A172 (cell line): ENCODE measurements at places on chromosomes 6 and 20. TPM values are rescaled to one million over a fixed set of nuclear protein-coding genes. Genes with fewer than 3 reads are reported as not detected.
A peak's percentile ranks its signal among the peaks of the same experiment; 100 is the strongest.

GRCh38 chr6:31065556-31065955, 46.8 kb downstream of the C6orf15 start:
- DNase-seq = no peak

- no peak for DNase-seq
Observed at GRCh38 chr6:157019733-157020132, 242.6 kb downstream of the ARID1B start.

DNA sequence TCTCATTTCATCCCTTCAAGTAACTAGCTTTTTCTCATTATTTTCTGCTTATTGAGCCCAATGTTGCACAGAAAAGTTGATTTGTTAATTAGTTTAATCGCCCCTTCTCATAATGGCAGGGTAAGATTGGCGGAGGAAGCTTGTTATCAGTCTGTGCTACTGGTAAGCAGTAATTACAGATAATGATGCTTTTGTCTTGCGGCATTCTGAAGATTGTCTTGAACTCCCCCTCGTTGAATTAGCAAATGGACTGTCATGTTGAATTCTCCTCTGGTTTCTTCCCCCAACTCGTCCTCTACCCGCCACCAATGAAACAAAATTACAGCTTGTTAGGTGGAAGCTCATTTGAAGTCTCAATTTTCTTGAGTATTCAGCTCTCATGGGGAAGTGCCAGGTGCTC, 39.4 kb downstream of the PRDM13 start:
- no peak for DNase-seq

DNA sequence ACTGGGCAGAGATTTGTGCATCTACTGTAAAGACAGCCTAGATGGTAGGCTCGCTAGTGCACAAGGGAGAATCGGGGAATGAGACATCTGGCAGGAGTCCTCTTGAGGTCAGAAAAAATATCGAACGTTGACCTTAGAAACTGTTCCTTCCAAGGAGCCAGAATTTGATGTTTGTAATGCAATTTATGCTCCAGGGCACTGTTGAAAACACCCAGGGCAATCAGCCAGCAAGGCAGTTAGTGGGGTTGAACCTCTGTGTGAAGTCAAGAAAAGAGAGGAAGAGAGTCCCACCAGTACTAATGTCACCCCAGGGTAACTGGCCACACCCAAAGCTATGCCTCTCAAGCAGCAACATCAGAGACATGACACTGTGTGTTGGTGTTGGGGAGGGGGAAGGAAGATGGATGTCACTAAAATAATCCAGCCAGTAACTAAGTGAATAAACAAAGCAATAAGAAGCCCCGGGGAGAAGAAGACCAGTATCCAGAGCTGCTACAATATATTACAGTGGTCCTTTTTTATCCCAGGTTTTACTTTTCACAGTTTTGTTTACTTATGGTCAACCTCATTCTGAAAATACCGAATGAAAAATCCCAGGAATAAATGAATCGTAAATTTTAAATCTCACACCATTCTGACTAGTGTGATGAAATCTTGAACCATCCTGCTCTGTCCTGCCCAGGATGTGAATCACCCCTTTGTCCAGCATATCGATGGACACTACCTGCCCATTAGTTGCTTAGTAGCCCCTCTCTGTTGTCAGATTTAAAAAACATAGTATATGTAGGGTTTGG, 32.9 kb upstream of the PDE10A start:
- peak; percentile 52 for DNase-seq

GRCh38 chr20:40603057-40603651, 85.9 kb downstream of the MAFB start:
- no peak for DNase-seq

DNA sequence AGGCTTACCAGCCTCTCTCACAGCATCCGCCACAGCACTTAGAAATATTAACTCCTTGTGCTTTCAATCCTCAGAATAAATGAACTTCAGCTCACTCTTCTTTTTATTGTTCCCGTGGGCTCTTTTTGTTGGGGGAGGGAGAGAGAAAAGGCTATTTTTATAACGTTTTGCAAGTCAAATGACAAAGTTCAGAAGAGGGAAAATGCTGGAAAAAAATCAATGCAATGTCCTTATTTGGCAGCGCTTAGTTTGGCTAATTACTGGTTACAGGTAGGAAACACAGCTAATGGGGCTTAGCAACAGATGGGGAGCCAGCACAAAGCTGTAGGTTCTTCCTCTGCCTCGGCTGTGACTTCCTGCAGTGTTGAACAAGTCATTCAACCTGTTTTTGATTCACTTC, 1067.0 kb upstream of the MAP3K7 start:
- DNase-seq = no peak

- DNase-seq = no peak
Observed at GRCh38 chr6:144160431-144161005, 10.2 kb downstream of the STX11 start.

- DNase-seq = no peak
Observed at GRCh38 chr6:118309337-118310093, 238.6 kb upstream of the PLN start.

DNA sequence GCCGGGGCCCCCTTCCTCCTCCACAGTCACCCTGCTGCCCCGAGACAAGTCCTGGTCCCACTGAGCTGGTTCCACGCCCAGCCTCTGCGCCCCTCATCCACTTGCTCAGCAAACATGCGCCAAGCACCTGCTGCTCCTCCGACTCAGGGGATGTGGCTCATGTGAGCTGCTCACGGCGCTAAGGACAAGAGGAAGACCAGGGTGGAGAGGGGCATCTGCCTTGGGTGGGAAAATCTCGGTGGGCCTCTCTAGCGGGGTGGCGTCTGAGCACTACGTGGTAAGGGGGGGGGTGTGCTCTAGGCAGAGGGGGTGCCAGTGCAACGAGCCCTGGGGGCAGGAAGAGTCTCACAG, 4.5 kb downstream of the LAMA5 start:
- DNase-seq = no peak

DNA sequence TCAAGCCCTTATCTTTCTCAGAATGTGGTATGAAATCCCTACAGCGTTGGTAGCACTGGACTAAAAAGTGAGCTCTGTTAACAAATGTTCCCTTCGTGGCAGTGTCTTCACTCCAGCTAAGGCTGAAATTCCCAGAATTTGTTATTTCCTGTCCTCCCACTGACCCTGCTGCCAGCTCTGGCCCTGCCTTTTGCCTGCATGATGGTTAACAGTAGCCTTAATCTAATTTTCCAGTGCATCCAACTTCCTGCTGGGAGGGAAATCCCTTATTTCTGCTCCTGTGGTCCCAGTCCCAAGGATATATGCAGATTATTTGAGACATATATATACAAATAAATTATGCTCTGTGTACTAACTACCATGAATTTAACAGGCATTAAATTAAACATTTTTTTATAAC, 157.2 kb upstream of the CARMIL1 start:
- DNase-seq = peak; percentile 32

DNA sequence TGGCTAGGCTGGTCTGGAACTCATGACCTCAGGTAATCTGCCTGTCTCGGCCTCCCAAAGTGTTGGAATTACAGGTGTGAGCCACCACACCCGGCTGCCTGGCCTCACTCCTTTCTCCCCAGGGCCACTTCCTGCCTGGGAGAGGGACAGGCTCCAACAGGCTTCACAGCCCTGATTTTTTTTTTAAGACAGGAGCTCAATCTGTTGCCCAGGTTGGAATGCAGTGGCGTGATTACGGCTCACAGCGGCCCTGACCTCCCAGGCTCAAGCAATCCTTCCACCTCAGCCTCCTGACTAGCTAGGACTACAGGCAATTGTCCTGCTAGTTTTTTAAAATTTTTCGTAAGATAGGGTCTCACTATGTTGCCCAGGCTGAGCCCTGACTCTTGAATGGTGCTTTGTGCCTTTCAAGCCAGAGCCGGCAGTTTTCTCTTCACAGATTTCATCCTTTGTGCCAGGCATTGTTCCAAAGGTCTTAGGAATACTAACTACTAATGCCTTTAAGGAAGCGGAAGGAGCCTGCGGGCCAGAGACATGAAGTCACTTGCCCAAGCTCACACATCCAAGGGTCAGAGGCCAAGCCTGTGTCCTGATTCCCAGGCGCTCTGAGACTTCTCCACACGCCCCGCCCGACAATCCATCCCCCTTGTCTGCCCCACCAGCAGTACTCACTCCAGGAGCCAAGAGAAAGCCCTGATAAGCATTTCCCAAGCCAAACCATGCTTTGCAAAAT, 19.2 kb downstream of the CAPN11 start:
- peak; percentile 42 for DNase-seq

DNA sequence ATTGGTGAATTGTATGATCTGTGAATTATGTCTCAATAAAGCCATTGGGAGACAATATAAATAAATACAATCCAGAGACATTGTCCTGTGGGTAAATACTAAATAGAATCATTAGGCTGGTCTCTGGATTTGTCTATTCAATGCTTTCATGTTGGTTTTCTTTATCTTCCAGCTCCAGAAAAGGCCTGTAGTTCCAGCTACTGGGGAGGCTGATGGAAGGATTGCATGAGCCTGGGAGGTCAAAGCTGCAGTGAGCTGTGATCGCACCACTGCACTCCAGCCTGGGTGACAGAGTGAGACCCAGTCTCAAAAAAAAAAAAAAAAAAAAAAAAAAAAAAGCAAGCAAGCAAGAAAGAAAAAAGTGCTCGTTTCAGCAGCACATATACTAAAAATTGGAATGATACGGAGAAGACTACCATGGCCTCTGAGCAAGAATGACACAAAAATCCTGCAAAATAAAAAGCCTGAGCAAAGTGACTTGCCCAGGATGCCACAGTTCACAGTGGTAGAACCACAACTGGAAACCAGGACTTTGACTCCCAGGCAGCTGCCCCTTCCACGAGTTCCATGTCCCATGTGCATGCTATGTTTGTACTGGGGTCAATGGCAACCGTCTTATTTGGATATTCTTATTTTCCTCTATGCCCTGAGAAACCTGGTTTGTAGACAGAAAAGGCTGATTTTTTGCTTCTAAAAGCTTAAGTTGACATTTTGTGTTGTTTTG, 33.6 kb upstream of the GMPR start:
- no peak for DNase-seq

DNA sequence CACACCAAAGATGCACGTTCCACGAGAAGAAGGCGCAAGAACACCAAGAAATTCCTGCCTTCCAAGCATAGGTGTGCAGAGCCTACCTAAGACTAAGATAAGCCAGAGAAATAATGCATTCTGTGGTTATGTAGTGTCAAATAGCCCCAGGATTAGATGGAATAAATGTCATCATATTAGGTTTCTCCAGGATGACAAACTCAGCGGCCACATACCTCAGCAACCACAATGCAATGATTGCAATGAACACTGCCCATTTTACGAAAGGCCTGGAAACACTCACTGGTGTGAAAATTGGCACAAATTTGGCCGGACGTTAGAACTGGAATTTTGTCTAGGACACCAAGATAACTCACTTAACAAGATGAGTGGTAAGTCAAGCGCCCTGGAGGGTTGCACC, 129.7 kb downstream of the SLC22A3 start:
- DNase-seq = peak; percentile 40

- DNase-seq = peak; percentile 92
Observed at GRCh38 chr6:10633216-10633615, 61.2 kb downstream of the C6orf52 start.

DNA sequence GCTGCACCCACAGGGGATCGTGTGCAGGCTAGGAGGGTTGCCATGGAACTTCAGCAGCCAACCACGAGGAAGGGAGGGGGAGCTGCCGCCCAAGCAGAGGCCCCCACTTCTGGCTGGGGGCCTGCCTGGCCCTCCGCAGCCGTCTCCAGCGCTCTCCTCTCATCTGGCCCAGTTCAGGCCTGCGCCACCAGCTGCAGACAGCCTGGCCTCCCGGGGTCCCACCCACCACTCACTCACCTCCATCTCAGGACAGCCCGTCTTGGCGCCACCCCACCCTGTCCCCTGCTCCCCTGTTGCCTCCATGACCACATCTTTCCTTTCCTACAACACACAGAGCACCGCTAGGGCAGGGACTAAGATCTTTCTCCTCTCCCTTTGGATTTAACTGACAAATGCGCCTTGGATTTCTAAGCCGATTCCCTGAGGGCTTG, 98.7 kb downstream of the ANKRD60 start:
- no peak for DNase-seq

DNA sequence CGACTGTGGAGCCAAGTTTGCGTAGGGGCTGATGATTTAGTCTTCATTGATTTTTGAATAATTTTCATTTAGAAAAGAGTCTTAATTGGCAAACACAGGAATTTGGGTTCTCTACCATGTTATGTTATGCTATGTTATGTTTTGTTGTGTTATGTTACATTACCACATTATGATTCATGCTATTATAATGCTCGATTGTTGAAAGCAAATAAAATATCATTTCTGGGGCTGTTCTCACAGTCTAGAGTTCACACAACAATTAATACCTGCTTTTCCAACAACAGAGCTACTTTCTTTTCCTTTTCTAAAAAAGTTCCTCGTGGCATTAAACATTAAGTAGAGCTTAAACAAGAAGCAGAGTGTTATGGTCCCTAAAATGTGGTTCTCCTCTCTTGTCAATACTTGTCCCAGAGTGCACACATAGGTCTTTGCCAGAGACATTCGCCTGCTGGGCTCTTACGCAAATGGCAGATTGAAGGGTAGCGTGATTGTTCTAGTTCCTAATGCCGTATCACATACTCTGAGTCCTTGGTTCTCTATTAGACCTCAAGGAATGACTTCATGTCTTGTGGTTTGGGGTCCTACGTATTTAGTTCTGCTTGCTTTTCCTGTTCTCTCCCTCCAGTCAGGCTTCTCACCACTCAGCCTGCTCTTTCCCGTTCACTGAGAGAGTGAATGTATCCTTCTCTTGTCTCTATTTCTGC, 370.3 kb downstream of the CD109 start:
- DNase-seq = no peak

GRCh38 chr6:129646642-129647041, 63.3 kb downstream of the ARHGAP18 start:
- DNase-seq = no peak

- no peak for DNase-seq
Observed at GRCh38 chr6:166715065-166715464, 88.0 kb upstream of the RPS6KA2 start.

- peak; percentile 11 for DNase-seq
Observed at GRCh38 chr6:114304304-114304887, 38.4 kb downstream of the HS3ST5 start.

- no peak for DNase-seq
Observed at GRCh38 chr6:157268396-157268795, 54.9 kb downstream of the TMEM242 start.

Gene SRSF3
- total RNA-seq = 238 and 255 TPM in 2 replicates

Gene FAM184A
- total RNA-seq = 3.1 and 4.6 TPM in 2 replicates

Gene OR12D3
- not detected in 2 replicates for total RNA-seq

Gene ESR1
- total RNA-seq = 0.02 TPM in 1 of 2 replicates, not detected in the other

Gene PROKR2
- total RNA-seq = not detected in 2 replicates

Gene COL19A1
- total RNA-seq = not detected in 2 replicates

Gene HLA-DRB5
- not detected in 2 replicates for total RNA-seq

Gene SUMO4
- 0.10 and 0.38 TPM in 2 replicates for total RNA-seq

Gene SIRPD
- total RNA-seq = not detected in 2 replicates

Gene SLC22A7
- not detected in 2 replicates for total RNA-seq
